ENCODE measurements at places on chromosomes 11 and 22.
A peak's percentile ranks its signal among the peaks of the same experiment; 100 is the strongest.

DNA sequence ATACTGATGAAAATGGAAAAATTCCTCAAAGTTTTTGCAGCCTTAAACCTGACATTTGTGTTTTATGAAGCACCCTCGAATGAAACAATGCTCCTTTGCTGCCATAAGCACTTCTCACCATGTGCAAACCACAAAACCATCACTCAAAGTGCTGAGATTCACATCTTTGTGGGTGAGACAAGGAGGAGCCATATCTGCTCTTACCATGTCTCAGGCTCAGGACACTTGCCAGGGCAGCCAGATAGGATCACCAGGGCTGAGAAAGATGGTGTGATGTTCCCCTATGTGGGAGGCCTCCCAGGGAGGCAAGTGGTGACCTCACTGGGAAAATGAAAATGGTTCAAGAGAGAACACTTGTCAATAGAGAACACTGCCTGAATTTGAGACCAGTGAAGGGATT is 120.4 kb downstream of the CCDC34 start:
- DNase-seq = no peak

DNA sequence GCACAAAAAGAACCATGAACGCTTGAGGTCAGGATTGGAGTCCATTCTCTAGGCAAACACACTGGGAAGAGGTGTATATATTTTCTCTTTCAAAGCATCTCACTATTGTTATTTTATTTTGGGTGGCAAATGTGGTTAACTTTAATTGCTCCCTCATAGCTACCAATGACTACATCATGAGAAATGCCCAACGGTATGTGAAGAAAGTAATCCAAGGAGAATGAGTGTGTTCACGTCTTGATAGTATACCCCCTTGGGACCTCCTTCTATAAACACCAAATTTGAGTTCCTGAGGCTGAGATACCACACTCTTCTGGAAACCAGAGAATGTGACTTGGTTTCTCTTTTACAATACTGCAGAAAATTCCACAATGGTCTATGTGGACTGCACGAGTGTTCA is 15.8 kb downstream of the OR8D1 start:
- no peak for DNase-seq

DNA sequence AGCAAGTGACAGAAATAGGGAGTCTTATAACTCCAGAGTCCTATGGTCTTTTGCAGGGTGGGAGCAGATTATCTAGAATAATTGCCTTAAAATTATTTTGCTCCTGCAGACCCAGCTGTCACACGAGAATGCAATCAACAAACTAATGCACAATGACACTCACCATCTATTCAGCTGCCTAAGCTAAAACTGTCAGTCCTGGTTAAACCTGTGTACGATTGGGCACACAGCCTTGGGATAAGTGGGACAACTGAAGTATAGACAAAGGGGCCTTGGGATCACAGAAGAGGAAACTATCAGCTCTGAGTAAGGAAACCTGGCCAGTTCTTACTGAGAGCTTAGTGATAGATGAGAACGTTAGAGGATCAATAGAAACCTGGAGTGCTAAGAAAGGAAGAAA is 595.9 kb upstream of the KIRREL3 start:
- DNase-seq = no peak

GRCh38 chr11:130094614-130095013 is 24.9 kb downstream of the APLP2 start:
- no peak for DNase-seq

- DNase-seq = peak; percentile 77
These were observed at the start of gene PGM2L1 for GRCh38 chr11:74398244-74399159. PGM2L1 (minus strand) TSS chr11:74398433; CDS start chr11:74398161, 272 bp downstream.

DNA sequence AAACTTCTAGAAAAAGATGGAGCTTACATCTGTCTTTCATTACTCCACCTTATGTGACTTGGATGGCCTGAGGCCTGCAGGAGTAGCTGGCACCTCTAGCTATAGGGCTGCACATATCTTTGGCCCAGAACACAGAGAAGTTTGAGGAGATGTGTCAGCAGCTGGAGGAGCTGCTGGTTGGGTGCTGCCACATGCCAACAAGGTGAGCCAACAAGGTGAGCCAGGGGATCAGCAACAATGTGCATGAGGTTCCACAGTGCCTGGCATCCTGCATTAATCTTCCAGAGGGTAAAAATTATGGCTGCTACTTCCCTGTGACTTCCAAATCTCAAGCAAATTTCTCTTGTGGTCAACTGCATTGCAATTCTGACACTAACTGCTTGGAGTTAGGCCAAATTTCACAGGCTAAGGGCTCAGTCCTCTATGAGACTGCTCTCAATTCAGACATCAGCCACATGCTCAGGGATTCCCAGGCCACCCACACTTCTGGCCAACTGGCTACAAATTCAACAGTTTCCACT is 16.0 kb downstream of the RBM7 start:
- no peak for DNase-seq

DNA sequence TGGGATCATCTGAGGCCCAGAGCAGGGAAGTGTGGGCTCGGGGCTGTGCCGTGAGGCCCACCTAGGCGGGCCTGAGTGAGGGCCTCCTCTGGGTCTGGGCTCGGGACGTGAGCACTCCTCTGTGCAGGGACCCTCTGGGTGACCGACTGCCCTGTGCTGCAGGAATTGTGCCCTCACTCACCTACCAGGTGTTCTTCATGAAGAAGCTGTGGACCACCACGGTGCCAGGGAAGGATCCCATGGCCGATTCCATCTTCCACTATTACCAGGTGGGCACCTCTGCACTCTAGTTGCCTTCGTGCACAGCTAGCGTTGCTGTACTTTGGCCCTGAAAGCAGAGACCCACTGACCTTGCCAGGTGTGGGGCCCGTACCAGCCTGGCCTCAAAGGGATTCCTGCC is 80.5 kb downstream of the MYO7A start:
- no peak for DNase-seq
